Glomerular endothelial cell (primary cell): ENCODE measurements at places on chromosomes 5 and 9. TPM values are rescaled to one million over a fixed set of nuclear protein-coding genes. Genes with fewer than 3 reads are reported as not detected.

Gene PRRX2
- 1.4 TPM in 1 of 2 replicates, not detected in the other for total RNA-seq

Gene RGS7BP
- total RNA-seq: 23.9 and 24.1 TPM in 2 replicates

Gene PKD2L2
- total RNA-seq: not detected in 2 replicates

Gene CDC20B
- total RNA-seq: 0.23 TPM in 1 of 2 replicates, not detected in the other

Gene INSL4
- not detected in 2 replicates for total RNA-seq

Gene ZNF346
- total RNA-seq: 14.8 and 18.1 TPM in 2 replicates

Gene TAF11L5
- total RNA-seq: not detected in 2 replicates

Gene ISCA1
- total RNA-seq: 18.8 and 28.9 TPM in 2 replicates

Gene OR1J4
- not detected in 2 replicates for total RNA-seq

Gene CYSRT1
- total RNA-seq: 0.41 and 0.78 TPM in 2 replicates

Gene DRD1
- not detected in 2 replicates for total RNA-seq
